ENCODE measurements at places on chromosomes 12 and 14.

DNA sequence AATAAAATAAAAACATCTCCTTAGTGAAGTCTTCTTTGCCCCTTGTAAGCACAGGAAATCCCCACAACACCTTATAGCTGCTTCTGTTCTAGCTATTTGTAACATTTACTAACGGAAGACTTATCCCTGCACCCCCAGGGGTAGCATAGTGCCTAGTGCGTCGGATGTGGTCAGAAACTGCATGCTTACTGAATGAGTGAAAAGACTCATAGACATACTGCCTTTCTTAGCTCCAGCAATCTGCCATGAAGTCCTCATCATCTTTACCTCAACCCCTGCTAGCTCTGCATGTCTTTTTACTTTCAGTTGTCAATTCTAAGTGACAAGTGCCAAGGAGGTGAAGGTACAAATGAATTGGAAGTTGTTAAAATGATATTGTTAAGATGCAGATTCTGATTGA lies 12.9 kb downstream of the RIOX1 start:
- no peak for DNase-seq

DNA sequence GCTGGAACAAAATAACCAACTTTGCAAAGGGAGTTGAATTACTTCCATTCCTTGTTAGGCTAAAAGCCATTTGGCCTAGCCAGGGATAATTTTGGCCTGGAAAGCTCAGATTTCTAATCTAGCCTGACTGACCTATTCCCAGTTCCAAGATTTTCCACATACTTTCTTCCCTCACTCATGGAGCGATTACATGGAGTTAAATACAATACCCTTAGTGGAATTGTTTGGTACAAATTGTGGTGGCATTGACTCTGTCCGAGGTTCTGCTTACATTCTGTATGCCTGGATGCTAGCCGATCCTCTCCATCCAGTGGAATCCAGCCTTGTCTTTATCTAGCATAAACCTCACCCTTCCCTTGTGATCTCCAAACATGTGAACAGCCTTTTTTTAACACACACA lies 965.1 kb downstream of the DIO2 start:
- DNase-seq: no peak

DNA sequence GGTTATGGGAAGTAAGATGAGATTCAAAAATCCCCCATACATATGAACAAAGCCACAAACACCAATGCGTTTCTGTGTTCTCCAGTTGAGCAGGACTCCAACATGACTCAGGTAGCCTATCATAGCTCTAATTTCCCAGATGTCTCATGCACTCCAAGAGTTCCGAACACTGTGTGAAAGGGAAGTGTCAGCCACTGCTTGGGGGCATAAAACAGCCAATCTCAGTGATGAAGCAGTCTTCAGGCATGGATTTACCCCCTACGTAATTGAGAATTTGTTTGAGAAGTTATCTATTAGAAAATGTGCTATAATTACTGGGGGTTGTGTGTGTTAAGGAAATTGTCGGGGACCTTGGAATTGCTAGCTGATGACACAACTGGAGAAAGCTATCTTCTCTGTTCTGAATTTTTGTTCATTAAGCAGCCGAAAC lies 153.9 kb upstream of the AVPR1A start:
- DNase-seq: no peak

- DNase-seq: no peak
Measured at GRCh38 chr12:100031836-100032235, 47.1 kb upstream of the ANKS1B start.

GRCh38 chr12:111194703-111195051 lies 174.2 kb downstream of the PHETA1 start:
- DNase-seq: no peak

DNA sequence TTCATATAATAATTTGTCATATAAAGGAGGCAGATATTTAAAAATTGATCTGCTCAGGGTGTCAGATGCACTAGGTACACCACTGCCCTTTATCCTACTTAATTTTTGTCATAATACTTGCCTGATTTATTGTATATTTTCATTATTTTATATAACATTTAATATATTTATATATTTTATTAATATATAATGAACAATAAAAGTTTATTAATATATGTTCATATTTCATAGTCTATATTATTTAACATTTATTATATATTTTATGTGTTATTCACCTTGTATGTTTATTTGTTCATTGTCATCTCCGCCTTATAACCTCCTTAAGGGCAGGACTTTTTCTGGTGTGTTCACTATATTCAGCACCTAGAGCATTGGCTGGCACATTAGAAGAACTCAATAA lies 232.4 kb upstream of the AMIGO2 start:
- DNase-seq: no peak

DNA sequence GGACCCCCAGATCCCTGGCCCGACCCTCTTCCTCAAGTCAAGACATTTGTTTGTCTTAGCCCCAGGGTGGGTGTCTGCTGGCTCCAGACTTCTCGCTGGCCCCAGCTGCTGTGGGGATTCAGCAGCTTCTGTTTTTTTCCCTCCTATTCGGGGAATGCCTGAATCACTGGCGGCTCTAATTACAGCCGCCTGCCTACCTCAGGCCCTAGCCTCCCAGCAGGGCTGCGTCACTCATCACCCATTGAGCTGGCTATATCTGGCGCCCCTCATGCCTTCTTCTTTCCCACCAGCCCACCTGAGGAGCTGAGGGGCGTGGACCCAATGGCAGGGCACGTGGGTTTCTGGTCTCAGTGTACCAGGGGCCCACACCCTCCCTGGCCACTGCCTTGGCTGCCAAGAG lies 10.1 kb downstream of the KRT80 start:
- DNase-seq: peak; percentile 19

GRCh38 chr12:64611341-64612284 lies 1.3 kb downstream of the RASSF3 start:
- no peak for DNase-seq

DNA sequence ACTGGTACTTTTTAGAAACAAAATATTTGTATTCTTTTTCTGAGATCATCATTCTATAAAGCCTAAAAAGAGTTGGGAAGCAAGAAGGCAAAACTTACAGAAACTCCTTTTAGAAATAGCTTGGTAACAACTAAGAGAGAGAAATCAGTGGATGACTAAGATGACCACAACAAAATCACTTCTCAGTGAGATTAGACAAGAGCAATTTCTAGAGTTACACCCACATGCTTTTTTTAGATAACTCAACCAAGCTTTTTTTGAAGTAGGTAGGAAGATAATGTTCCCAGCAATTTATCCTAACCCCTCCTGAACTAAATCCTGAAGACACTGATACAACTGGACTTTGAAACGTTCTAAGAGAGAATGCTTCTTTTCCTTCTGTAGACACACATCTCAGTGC lies 576.4 kb downstream of the SLC6A15 start:
- no peak for DNase-seq

GRCh38 chr12:104083769-104084475 lies 19.6 kb downstream of the HCFC2 start:
- DNase-seq: no peak

- DNase-seq: no peak
Measured at GRCh38 chr12:70393787-70394499, 27.9 kb downstream of the KCNMB4 start.

GRCh38 chr12:27486961-27487360 lies 37.0 kb upstream of the PPFIBP1 start:
- no peak for DNase-seq

DNA sequence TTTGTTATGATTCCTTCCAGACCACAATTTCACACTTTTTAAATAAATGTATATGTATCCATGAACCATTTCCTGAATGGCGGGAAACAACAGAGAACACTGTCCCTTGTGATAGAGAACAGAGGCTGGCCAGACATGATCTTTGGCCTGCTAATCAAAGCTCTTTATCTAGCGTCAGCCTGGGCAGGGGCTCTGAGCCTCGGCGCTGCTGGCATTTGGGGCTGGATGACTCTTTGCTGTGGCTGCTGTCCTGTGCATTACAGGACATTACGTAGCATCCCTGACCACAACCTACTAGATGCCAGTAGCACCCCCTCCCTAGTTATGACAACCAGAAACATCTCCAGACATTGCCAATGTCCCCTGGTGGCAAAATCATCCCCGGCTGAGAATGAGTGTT lies 77.7 kb downstream of the DNAH10 start:
- no peak for DNase-seq

DNA sequence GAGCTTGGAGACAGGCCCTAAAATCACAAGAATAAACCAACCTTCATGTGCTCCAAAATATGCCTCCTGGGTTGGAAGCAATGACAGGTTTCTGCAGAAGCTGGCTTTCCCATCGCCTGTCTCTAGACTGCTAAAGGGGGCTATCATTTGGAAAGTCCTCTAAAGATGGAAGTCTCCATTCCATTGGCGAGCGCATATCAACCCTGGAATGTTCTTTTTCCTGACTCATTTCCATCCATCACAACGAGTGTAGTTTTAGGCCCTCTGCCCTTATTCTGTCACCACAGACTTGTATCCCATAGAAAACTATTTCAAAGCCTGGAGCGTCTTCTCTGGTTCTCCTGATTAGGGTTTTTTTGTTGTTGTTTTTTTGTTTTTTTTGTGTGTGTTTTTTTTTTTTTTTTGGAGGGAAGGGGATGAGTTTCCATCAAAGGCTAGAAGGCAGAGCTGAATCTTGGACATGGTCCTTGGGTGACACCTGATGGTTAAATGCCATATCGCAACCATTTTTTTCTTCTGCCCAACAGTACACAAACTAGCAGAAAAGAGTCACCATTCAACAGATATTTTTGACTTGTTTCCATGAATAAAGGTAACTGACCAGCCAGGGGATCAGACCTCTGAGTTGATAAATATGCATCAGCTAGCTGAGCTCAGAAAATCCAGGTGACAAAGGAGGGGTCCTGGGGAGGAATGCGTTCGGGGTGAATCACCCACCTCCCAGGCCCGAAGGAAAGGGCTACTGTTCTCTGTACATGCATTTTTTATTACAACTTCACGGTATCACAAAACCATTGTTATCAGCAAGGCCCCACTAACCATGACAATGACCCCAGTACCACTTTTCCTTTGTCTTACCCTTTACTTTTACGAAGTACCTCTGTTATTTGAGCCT lies 40.5 kb downstream of the KCNA5 start:
- no peak for DNase-seq

- no peak for DNase-seq
Measured at GRCh38 chr12:111126331-111126730, 206.0 kb upstream of the MYL2 start.

DNA sequence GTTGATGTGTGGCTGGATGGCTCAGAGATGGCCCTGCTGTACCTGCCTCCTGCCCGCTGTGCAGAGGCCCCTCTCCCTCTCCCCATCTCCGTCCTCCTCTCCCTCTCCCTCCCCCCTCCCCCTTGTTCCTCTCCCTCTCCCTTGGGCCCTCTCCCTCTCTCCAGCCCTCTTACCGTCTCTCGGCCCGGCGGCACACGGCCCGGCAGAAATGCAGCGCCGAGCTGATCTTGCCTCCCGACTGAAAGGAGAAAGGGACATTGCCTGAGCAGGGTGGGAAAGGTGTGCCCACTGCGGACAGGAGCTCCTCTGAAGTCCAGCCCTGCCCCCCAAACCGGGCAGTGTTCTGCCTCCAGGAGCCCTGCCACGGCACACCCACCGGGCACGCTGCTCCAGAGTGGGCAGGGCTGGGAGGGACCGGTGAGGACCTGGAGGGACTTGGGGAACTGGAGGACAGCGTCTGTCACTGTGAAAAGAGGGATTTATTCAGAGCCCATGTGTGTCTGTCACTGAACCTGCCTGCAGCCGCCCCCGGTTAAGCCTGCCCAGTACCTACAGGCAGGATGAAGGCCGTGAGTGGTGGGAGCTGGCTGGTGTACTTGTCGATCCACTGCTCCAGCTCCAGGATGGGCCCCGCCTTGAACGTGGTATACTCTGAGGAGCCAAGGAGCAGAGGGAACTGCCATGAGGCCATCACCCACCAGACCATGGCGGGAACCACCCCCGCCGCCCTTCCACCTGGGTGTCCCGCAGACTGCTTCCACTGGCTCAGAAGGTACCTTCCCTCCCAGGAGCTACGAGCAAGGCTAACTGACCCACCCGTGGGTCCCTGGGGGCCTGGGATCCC lies 12.2 kb downstream of the MMAB start:
- no peak for DNase-seq

DNA sequence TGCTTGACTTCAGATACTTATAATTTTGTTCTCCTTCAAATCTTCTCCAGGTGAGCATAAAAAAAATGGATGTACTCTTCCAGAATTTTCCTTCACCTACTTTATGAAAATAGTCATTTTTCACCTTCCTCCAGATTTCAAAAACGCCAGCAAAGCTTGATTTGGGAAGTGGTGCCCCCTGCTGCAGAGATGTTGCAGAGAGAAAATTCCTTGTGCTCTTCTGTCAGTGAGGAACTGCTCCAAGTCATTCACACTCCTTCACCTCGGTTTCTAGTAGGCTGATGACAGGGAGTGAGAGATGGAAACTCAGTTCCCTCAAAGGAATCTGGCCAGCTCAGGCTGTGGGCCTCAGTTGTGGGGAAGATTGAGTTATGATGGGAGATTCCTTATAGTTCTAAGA lies 24.2 kb upstream of the RNASE3 start:
- DNase-seq: no peak

- no peak for DNase-seq
Measured at GRCh38 chr12:38983117-38983571, 77.8 kb upstream of the CPNE8 start.

- no peak for DNase-seq
Measured at GRCh38 chr12:3523058-3523457, 32.1 kb downstream of the PRMT8 start.

GRCh38 chr12:24948757-24949722 lies at the start of gene BCAT1:
BCAT1 (minus strand) TSS chr12:24949101; CDS start chr12:24948932, 169 bp downstream.
- peak; percentile 58 for DNase-seq

- DNase-seq: no peak
Measured at GRCh38 chr12:116719731-116720528, 17.9 kb downstream of the SPRING1 start.

DNA sequence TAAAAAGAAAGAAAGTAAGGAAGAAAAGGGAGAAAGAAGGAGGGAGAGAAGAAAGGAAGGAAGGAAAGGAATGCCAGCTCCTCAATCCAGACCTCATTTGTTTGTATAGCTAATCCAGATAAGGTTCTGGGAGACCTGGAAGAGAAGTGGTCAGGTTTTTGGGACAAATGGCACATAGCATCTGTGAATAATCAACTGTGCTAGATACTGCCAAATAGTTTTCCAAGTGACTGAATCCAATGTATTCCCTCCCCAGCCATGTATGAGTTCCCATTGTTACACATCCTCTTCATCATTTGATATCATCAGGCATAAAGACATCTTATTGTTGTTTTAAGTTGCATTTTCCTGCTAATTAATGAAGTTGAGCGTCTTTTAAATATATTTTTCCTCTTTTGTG lies 18.6 kb upstream of the PTGR2 start:
- DNase-seq: no peak

GRCh38 chr14:55762595-55763232 lies 182.7 kb downstream of the KTN1 start:
- no peak for DNase-seq

GRCh38 chr12:62977418-62977817 lies 42.5 kb upstream of the PPM1H start:
- no peak for DNase-seq

Data from DMS 273 treated with DMSO at 0.1 percent for 48 hours (cell line).